ENCODE measurements at places on chromosomes 5 and 9.
A peak's percentile ranks its signal among the peaks of the same experiment; 100 is the strongest.

DNA sequence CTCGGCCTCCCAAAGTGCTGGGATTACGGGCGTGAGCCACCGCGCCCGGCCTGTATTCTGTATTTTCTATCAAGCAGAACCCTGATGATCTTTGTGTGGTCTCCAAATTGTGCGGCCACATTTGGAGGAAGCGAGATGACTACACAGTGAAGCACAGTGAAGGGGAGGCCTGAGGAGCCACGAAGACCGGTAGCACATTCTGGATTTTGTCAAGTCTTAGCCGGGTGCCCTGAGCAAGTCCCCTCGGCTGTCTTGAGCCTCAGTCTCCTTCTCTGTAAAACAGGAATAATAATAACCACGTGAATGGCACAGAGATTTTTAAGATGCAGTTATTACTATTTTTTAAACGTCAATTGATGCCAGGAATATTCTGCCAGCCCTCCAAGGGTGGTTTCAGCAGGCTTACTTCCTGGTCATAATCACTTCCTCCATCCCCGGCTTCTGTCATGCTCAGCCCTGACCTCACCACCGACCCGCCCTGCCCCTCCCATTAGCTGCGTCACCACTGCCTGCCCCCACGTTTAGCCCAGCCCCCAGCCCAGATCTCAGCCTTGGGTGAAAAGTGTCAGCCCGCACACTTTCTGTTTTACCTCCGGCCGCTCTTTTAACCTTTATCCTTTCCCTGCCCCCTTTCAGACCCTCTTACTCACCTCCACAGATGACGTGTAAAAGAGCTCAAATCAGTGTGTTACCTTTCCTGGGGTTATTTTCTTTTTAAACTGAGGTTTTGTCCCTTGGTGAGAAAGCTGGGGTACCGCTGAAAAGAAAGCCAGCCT lies 27.0 kb upstream of the ERGIC1 start:
- DNase-seq: peak; percentile 75

DNA sequence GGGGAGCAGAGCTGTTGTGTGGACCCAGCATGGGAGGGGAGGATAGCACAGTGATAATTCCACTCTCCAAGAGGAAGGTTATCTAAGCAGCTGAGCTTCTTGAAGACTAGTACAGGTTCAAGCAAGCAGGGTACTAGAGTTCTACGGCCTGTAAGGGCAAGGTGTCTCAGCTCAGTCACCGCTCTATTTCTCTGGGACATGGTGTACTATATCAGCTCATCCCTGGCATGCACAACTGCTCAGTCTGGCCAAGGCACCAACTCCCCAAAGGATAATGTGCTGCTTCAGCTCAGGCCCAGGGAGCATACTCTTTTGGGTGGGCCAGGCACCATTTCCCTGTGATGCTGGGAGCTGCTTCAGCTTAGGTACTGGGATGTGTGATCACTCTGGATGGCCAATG lies 69.8 kb downstream of the RNF130 start:
- DNase-seq: no peak

- no peak for DNase-seq
Measured at GRCh38 chr5:68026092-68026885, 189.3 kb upstream of the PIK3R1 start.

GRCh38 chr9:90365666-90366065 lies 277.0 kb downstream of the DIRAS2 start:
- no peak for DNase-seq

DNA sequence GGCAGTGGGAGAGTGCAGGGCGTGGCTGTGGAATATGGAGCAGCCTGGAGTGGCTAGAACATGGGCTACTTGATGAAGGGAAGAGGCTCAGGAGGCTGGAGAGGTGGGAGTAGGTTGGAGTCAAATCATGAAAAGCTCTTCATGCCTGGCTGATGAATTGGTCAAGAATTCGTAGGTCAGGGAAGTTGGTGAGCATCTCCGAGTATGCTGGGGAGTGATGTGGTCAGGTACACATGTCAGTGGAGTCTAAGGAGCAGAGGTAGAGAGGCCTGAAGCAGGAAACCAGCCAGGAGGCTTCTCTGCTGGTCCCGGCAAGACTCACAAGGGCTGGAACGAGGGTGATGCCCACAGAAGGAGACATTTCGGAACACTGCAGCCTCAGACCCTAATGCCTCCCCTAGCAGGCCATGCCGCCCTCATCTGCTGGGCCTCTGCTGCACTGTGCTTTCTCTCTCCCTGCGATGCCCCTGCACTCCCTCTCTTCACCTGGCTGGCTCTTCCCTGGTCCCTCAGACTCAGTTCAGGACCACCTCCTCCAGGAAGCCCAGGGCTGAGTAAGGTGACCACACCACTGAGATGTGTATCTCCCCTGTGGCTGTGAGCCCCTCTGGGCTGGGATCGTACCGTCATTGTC lies 33.6 kb downstream of the TMOD1 start:
- DNase-seq: no peak

GRCh38 chr9:85431339-85432102 lies 310.2 kb downstream of the AGTPBP1 start:
- DNase-seq: no peak

DNA sequence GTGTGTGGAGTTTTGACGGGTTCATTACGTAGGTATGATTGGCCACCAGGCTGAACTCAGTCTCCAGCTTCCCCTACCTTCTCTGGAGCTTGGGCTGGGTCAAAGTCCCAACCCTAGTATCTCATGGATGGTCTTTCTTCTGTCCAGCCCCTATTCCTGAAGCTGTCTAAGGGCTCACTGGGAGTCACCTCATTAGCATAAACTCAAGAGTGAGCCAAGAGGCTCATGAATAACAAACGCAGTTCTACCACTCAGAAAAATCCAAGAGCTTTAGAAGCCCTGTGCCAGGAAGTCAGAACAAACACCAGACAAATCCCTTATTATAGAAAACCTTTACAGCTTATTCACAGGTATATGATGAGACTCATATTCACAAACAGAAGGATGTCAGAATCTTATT lies 180.3 kb upstream of the NFIL3 start:
- no peak for DNase-seq

- no peak for DNase-seq
Measured at GRCh38 chr5:173420108-173420507, 91.9 kb upstream of the STC2 start.

- DNase-seq: no peak
Measured at GRCh38 chr5:110321117-110321516, 405.4 kb downstream of the TMEM232 start.

DNA sequence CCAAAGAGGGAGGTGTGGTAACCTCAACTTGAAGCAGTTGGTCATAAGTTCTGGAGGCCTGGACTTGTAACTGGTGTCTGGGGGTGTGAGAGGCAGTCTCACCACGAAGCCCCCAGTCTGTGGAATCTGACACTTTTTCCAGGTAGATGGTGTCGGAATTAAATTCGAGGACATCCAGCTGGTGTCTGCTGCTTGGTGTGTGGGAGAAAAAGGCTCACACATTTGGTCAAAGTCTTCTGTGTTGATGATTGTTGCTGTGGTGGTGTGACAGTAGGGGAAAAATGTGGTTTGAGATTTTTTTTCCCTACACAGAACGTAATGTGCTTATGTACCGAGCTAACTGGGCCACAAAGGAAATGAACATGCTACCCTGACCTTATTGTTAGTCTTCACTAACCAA lies 251.9 kb downstream of the MAT2B start:
- no peak for DNase-seq

GRCh38 chr5:60598424-60598823 lies 101.5 kb downstream of the DEPDC1B start:
- DNase-seq: no peak

GRCh38 chr5:112669328-112669963 lies 68.2 kb upstream of the APC start:
- DNase-seq: no peak

- DNase-seq: peak; percentile 50
Measured at GRCh38 chr5:67366276-67366675, 169.7 kb upstream of the CD180 start.

DNA sequence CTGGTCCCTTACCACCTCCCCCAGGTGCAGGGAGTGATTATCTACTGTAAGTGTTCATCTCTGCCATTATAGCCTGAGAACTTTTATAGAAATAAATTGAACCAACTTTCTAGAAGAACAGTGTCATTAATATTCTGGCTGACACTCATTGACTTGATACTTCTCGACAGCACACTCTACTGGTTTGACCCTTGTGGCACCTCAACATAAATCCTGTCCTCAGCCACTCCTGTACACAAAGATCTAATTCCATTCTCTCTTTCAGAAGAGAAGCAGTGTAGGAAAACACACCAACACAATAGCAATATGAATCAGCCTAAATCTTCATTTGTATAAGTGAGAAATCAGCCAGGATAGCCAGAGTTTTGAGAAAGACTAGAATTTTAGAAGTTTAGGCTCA lies 417.7 kb downstream of the TAF11L14 start:
- no peak for DNase-seq

DNA sequence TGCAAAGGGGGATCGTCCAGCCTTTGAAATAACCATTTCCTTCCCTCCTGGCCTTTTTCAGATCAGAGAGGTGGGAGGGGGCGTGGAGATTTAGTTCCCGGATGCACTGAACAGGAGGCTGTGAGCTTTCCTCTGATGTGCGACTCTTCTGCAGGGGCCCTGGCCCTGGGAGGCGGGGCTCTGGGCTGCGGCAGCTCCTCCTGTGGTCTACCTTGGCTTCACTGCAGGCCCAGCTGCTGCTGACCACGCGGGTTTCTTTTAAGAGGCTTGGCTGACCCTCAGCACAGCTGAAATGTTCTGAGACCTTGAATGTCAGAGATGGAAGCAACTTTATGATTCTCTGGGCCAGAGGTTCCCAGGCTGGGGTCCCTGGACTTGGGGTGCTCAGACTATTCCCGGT lies 27.0 kb upstream of the COL15A1 start:
- DNase-seq: peak; percentile 26

DNA sequence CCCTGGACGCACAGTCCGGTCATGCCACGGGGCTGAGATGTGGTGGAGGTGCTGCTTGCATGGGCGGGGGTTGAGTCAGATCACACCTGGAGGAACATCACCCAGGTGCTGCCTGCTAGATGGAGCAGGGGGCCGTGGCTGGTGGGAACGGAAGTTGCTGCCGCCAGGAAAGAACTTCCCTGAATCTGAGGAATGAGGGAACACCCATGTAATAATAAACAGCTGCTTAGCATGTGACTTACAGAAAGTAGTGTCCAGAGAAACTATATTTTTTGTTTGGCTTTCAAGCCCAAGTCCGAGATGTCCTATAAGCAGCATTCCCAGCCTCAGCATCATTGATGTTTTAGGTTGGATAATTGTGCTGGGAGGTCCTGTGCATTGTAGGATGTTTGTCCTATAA lies 27.1 kb upstream of the FAM240B start:
- DNase-seq: no peak

DNA sequence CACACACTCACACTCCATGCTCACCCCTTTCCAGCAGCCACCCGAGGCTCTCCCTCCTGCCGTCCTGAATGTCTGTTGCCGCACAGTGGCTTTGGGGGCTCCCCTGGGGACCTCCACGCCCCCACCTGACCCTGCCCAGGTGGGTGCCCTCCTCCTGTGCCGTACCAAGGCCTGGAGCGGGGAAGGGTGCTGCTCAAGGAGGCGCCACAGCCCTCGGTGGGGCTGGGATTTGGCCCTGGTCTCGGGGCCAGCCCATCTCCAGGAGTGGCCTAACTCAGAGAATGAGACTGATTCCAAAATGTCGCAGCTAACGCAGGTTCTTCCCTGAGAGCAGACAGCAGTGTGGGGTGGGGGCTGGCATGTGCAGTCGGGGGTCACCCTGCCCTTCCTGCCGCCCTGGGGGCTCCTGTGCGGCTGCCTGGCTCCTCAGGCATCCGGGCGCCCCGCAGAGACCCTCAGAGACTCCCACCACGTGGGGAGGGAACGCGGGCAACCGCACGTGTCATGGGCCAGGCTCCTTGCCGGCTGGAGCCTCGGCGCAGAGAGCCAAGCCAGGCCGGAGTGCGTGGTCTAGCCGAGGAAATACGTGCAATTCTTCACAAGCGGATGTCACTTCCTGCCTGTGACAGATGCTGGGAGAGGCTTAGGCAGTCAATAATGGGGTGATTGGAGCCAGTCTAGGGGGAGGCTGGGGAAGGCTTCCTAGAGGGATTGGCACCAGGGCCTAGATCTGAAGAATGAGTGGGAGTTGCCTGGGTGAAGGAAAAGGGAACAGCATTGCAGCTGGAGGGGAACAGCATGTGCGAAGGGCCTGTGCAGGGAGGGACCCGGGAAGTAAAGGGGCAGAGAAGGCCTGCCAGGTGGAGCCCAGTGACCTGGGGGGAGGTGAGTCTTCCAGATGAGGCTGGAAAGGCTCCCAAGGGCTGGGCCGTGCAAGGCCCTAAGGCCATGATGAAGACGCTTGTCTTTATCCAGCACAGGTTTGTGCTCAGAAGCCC lies 44.1 kb downstream of the C9orf50 start:
- DNase-seq: no peak

DNA sequence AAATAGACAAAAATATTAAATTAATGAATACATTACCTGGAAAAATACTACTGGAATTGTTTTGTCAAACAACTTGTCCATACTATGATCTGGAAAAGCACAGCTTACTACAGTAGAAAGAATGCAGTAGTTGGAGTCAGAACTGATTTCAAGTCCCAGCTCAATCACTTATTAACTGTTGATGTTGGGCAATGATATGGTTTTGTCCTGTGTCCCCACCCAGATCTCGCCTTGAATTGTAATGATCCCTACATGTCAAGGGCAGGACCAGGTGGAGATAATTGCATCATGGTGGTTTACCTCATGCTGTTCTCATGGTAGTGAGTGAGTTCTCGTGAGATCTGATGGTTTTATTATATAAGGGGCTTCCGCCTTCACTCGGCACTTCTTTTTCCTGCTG lies 247.5 kb downstream of the CD180 start:
- no peak for DNase-seq

DNA sequence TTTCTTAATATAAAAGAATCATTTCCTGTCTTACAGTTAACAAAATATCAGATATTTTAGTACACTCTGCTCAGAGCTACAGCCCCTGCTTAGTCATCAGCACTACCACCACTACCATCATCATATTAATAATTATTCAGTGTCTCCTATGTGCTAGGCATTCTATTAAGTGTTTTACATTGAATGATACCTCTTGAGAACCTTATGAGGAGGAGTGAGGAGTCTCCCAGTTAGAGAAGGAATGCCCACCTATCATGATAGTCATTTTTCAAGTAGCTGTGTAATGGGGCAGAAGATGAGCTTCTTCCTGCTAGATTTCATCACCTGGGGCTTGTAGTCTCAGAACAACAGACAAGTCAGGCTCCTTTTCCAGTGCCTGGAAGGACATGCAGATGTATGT lies 238.0 kb downstream of the TRIM32 start:
- no peak for DNase-seq

- DNase-seq: no peak
Measured at GRCh38 chr9:129111528-129112151, 425 bp downstream of the PTPA start.

DNA sequence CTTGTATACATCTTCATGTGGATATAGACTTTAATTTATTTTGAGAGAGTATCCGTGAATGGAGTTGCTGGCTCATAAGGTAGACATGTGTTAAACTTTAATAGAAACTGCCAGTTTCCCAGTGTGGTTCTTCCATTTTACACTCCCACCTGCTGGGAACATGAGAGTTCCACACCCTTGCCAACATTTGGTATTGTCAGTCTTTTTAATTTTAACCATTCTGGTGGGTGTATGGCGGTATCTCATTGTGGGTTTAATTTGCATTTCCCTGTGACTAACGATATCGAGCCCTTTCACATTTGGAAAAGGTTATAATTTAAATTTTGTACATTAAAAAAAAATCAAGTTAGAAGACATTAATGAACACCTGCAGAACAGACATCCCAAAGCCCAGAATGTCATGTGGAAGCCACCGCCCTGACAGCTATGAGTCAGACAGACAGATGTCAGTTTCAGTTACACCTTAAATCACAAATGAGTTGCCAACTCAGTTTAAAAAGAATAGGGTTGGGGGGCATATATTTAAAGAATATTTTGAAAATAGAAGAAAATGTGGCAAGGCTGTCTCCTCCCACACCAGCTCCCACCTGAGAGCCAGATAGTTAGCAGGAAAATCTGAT lies 36.9 kb downstream of the ANKRD33B start:
- no peak for DNase-seq

All from breast epithelium (tissue), 4 donors.